ENCODE measurements at places on chromosomes 4 and X. TPM values are rescaled to one million over a fixed set of nuclear protein-coding genes. Genes with fewer than 3 reads are reported as not detected.

The NUDT11 gene
- 2.9 TPM for total RNA-seq

DNA sequence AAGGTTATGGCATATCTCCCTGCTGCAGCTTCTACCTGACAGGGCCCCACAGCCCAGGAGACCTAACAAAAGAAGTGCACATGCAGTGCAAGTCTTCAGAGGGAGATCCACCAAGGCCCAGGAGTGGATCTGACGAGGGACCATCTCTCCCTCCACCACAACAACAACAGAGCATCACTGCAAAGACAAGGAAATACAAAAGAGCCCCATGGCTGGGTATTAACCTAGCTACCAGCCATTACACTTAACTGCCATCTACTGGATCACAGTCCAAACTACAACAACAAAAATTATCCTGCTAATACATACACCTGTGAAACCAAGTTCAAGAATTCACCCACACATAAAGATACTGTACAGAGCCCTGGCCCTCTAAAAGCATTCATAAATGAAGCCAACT is 280.2 kb upstream of the SLC7A11 start:
- DNase-seq: no peak

DNA sequence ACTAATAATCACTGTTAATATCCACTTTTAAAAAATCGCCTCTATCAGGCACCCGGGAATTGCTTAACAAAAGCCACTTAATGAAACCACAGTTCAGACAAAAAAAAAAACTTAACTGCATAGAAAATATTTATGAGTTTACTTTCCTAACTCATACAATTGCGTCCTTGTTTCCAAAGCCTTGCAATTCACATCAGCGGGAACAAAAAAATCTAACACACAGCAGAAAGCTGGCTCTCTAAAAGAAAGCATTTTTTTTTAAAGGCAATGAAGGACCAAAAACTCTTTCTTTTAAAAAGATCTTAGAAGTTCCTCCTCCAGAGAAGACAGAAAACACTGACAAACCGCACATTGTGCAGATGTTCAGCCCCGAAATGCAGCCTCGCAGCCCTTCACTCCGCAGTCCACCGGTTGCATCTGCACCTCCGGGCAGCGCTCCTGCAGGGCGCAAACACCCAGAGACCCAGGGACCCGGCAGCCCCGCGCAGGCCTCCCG is 812 bp downstream of the FAT1 start:
- DNase-seq: no peak

GRCh38 chr4:13516315-13516860 is 27.9 kb downstream of the NKX3-2 start:
- DNase-seq: no peak

GRCh38 chrX:142998447-142999198 is 27.1 kb upstream of the SPANXN4 start:
- no peak for DNase-seq
